Calu3 (cell line): ENCODE measurements at places on chromosomes 7 and 10.

GRCh38 chr10:59434463-59435321 is 72.3 kb upstream of the FAM13C start:
- DNase-seq, result no peak

DNA sequence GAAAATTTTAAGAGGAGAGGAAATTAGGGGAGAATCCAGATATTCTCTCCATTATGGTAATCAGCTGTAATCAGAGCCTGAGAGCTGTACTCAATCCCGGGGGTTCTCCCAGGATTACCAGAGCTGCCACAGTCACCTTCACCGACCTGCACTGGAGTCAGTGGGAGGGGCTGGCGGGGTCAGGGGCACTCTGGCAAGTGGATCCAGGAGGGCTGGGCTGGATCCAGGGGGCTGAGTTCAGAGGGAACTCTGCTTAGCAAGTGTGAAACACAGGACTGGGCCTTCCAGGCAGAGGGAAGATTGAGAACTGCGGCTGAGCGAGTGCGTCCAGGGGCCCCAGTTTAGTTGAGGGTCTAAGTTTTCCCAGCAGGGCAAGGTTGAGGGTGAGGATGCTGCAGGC is 89.2 kb downstream of the BMS1 start:
- DNase-seq, result no peak

DNA sequence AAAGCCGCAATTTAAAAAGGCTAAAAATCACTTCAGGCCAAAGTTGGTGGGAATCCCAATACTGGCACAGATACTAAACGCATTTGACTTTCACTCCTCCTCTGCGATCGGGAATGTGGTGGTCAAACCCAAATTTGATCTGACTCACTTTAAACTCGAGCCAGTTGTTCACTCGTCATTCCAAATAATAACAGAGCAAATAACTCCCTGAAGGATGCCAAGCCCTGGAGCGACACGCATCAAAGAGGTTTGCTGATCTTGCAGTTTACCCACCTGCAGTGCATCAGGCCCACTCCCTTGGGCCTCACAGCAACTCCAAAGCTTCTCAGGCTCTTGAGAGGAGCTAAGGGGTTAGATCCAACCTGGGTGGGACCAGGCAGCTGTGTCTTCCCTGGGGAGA is 12.2 kb downstream of the PTN start:
- no peak for DNase-seq

- DNase-seq, result no peak
Measured at GRCh38 chr10:8026349-8027259, 27.9 kb upstream of the GATA3 start.

DNA sequence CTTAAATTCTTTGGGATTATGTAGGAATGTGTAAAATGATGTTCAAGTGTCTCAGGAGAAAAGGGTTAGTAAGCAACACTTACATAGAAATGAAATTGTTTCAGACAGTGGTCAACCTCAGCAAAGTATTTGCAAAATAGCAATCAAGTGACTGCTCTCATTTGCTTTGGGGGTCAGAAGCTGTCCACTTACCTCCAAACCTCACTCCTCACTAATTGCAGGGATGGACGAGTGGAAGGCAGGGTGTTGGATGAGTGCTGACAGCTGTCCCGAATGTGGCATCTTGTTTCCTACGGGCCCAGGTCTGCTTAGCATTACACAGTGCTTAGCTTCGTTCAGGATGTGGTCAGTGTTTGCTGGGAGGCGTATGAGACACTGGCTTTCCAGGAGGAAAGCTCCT is 437.0 kb downstream of the SUGCT start:
- no peak for DNase-seq

DNA sequence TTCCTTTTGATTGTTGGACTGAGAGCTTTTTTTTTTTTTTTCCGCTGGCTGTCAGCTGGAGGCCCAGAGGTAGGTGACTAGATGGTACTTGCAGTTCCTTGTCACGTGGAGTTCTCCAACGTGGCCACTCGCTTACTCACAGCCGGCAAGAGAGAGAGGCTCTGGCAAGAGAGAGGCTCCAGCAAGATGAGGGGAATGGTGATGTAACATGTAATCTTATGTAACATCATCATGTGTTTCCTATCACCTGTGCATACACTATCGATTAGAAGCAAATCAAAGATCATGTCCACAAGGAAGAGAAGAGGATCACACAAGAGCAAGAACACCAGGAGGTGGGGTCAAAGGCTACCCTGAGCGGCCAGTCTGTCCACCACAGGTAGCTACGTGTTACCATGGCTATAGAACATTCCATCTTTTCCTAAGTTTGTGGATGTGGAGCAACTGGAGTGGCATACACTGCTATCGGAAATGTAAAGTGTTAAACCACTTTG is 4.0 kb upstream of the BORCS7 start:
- DNase-seq, result no peak

- DNase-seq, result no peak
Measured at GRCh38 chr10:120478386-120478785, 21.4 kb downstream of the PLPP4 start.

GRCh38 chr7:108004220-108005142 is 1.5 kb upstream of the LAMB1 start:
- peak; percentile 62 for DNase-seq

DNA sequence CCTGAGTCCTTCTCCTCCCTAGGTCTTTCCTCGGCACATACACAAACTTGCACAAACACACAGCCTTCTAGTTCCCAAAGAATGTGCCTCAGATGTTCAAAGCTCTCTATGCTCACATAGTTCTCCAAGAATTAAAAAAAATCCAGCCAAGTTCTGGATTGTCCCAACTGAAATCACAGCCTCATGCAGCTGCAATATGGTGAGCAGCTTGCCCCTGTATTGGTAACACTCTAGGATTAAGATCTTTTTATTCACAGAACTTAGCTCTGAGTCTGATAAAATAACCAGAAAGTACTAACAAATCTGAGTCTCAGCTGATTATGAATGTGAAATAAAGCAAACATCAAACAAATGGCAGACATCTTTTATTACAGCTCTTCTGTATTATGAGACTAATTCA is 604.8 kb upstream of the PFKP start:
- DNase-seq, result no peak

DNA sequence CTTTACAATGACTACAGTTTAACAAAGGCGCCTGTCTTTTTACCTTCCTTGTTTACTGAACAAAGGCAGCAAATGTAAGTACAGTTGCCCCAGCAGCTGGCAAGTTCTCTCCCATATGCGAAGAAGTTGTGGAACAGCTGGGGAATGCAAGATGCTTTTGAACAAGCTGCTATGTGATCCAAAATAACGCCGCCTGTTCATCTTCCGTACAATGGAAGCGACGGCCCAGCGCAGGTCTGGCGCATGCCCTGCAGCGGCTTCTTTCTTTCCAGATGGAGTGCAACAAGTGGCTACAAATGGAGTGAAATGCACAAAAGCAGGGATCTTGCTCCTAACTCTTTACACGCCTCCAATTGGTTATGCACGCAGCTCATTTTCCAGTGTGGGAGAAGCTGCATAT is 97.0 kb upstream of the SVIL start:
- no peak for DNase-seq

DNA sequence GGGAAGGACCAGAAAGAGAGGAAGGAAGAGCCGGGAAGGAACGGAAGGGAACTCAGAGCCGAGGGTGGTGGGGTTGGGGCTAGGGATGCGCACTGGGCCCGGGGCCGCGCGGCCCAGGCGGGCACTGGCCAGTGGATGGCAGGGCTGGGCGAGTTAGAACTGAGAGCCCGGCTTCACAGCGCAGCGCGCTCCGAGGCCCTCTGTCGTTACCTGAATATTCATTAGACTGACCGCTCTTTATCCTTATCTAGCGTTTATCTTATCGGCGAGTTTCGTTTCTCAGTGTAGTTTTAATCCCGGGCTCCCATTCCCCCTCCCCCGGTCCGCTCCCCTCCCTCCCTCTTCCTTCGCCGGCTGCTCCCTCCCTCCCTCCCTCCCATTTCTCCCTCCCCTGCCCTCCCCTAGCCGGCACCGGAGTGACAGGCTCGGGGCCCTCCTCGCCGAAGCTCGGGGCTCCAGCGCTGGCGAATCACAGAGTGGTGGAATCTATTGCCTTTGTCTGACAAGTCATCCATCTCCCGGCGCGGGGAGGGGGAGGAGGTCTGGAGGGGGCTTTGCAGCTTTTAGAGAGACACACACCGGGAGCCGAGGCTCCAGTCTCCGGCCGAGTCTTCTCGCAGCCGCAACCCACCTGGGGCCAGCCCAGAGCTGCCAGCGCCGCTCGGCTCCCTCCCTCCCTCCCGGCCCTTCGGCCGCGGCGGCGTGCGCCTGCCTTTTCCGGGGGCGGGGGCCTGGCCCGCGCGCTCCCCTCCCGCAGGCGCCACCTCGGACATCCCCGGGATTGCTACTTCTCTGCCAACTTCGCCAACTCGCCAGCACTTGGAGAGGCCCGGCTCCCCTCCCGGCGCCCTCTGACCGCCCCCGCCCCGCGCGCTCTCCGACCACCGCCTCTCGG is at the start of gene PAX2:
Gene PAX2, plus strand, starts transcription at position 596 of the 895 bp plus-strand sequence. CDS start 679 bp downstream, outside the sequence.
- DNase-seq, result no peak

DNA sequence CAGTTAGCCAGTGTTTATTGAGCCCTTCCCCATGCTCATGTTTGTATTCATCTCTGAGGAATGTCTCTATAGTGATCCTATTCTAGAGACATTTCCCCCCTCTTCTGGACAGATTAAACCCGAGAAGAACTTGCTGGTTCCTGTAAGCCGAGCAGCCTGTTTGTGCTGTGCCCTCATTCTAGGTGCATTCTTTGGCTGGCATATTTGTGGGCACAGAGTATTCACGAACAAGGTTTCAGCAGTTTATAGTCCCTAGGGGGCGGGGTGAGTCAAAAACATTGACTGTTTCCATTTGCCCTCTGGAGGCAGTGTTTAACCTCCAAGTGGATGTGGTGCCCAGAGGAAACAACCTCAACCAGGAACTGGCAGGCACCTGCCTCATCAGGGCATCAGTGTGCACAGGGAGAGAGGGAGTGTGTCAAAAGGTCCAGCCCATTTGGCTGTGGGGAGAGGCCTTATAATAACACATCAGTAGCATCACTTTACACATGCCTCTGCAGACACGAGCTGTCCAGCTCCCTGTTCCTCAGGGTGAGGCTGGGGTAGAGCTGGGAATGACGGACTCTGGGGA is 273.3 kb upstream of the LRGUK start:
- peak; percentile 89 for DNase-seq

DNA sequence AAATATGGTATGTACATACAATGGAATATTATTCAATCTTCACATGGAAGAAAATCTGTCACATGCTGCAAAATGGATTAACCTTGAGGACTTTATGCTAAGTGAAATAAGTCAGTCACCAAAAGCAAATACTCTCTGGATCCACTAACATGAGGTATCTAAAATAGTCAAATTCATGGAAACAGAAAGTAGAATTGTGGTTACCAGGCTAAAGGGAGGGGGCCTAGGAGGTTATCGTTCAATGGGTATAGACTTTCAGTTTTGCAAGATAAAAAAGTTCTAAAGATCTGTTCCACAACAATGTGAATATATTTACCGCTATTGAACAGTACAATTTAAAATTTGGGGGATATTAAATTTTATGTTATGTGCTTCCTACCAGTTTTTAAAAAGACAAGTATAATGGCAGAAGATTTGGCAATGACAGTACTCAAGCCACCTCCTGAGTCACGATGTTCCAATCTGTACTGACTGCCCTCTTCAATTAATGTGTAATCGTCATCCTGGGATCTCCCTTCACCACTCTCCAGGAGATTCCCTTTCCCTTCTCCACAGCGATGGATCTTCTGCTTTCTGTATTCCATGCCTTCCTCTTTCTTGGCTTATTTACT is 32.3 kb upstream of the IL6 start:
- no peak for DNase-seq

- DNase-seq, result no peak
Measured at GRCh38 chr7:158512869-158513268, 74.8 kb downstream of the PTPRN2 start.

- peak; percentile 38 for DNase-seq
Measured at GRCh38 chr10:3784510-3785250, at the start of gene KLF6. TSS of gene KLF6 (minus strand) at chr10:3785209. CDS start at chr10:3785014, 195 bp downstream.

DNA sequence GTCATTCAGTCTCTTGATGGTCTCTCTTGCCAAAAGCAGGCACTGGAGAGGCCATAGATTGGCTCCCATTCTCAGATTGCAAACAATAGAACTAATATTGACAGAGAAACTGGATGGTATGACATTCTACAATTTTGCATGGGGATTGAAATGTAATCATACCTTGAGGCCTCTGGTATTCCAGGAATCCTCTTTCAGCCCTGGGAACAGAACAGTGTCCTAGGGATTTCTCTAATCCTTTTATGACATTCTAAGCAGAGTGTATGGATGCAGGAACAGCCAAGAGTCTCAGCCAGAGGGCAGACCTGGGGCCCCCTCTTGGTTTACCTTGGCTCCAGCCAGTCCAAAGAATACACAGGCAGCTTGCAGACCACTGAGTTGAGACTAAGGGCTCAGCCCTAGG is 206.4 kb downstream of the KCNMA1 start:
- no peak for DNase-seq

DNA sequence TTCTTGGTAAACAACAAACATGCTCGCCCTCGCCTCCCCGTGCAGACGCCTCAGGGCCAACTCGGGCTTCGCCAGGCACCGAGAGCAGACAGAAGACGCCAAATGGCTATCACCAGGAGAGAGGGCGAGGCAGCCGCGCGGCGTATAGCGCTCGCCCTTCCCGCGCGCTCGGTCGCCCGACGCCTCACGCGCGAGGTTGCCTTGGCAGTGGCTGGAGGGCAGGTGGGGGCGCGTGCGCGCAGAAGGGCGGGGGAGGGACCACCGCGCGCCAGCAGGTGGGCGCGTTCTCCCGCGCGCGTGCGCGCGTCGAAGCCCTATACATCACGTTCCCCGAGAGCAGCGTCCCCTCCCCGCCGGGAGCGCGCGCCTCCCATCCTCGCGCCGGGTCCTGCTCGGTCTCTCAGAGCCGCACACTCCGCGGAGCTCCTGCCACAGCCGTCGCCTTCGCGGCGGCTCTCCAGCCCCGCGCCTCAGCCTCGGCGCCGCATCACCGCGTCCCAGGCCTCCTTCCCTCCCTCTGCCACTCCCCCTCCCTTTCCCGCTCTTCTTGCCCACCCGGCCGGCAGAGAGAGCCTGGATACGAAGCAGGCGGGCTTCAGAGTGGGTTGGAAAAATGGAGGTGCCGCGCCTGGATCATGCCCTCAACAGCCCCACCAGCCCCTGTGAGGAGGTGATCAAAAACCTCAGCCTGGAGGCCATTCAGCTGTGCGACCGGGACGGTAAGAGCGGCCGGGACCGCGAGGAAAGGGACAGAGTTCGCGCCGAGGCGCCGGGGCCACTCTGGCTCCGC is at the start of gene PHYHIPL:
Gene PHYHIPL, plus strand, starts transcription at position 403 of the 790 bp plus-strand sequence. Its CDS starts 211 bp downstream, at position 614.
- DNase-seq, result peak; percentile 20

GRCh38 chr7:29359482-29360093 is 165.0 kb downstream of the CHN2 start:
- DNase-seq, result no peak

GRCh38 chr7:15798081-15798480 is 111.6 kb upstream of the MEOX2 start:
- no peak for DNase-seq

GRCh38 chr10:37206132-37206531 is 80.7 kb downstream of the ANKRD30A start:
- DNase-seq, result no peak

DNA sequence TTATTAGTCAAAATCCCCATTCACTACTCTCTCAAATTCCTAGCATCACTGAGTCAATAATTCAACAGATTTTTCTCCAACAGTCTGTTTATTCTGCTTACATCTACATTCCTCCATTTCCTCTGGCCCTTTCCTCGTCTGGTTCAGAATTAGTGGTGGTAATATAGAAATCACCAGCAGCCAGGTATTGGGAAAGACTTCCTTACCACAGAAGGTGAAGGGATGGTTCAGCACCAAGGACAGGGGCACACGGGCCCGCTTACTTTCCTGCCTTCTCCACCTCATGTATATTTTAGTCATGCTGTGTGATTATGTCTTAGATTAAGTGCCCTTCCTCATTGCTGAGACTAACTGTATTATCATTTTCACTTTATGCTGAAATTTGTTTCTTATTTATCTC is 70.4 kb upstream of the APBB1IP start:
- peak; percentile 79 for DNase-seq
